Activated T-helper 1 cell treated with anti-CD3 and anti-CD28 coated beads, Interleukin-2, amount 50 U/mL, for 16 hours (primary cell): ENCODE measurements at places on chromosomes 1 and 21.

- DNase-seq, result no peak
Observed at GRCh38 chr1:2172551-2173146, 21.9 kb downstream of the FAAP20 start.

DNA sequence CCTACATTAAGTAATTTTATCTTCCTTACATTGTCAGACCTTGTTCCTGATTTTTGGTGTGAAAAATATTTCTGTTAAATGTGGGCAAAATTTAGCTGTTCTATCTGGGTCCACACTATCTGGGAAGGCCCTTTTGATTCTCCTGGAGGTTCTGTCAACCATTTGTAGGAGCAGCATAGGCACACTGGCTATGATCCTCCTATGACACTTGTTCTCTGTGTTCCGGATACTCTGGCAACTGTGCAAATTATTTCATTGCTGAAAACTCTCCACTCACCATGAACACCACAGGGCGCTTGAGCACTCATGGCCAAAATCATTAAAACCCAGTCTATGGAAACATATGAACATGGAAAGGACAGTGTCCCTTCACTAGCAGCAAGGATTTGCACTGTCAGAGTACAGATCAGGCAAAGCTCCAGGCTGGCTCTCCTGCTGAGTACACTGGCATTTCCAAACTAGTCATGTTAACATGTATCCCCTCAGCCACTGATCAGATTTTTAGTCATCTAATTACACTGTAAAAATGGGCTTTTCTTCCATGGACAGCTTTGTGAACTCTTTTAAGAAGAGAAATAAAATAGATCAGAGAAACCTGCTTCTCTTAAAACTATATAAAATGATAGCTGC, 43.9 kb upstream of the SGIP1 start:
- no peak for DNase-seq

- peak; percentile 29 for DNase-seq
Observed at GRCh38 chr1:31663622-31664452, 19.2 kb upstream of the PEF1 start.

GRCh38 chr21:38077569-38077968, 161.3 kb upstream of the KCNJ6 start:
- no peak for DNase-seq

DNA sequence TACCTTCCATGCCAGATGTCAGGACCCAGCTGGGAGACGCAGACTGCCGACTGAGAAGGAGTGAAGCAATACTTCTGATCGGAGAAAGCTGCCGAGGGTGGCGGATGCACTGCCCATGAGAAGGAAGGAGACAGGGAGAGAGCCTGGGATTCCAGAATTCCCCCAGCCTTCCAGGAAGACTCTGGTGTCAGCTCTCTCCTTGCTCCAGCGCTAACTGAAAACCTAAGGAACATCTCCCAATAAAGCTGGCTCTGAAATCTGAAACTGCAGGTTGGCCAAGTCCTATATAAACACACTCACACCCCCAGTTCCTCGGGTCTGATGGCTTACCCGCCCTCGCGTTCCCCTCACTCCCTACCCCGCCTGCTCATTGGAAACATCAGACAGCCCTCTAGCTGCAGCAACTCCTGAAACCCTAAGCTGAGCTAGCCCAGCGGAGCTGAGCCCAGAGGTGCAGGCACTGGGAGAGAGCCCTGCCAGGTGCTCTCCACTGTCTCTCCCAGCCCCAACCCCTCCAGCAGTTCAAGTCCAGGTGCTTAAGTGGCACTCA, 52.3 kb downstream of the PLEKHA6 start:
- no peak for DNase-seq

DNA sequence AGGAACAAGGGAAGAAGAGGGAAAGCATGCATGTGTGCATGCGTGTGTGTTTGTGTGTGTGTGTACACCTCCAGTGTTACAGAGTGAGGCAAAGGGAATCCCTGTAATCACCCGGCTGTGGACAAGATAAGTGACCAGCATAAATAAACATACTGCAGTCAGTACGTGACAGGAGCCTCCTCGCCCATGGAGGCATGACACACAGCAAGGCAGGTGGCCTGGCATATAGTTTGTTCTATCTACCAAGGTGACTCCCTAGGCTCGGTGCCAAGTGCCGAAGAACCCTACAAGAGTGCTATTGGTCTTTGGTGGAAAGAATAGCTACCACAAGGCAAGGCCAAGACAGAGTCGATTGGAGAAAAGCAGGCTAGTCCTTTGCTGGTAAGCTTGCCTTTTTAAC, 31.7 kb upstream of the HEATR1 start:
- DNase-seq, result no peak
